Mesenteric fat pad (tissue), 1 donor: ENCODE measurements at places on chromosomes 1 and 21. TPM values are rescaled to one million over a fixed set of nuclear protein-coding genes. Genes with fewer than 3 reads are reported as not detected.

GRCh38 chr1:184051138-184051484 lies 419 bp upstream of the TSEN15 start:
- no peak for DNase-seq

Gene OR10Z1
- total RNA-seq, result not detected

DNA sequence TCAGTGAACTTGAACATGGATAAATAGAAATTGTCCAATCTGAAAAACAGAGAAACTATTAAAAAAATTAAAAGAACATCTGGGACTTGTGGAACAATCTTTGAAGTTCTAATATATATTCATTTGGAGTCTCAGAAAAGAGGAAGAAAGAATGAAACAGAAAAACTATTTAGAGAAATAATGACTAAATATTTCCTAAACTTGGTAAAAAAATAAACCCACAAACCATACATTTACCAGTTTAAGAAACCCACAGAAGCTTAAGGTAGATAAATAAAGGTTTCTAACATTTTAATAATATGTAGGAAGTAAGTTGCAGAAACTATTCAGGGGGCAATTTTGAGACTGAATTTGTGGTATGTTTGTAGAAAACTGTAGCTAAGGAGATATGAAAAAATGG lies 437.8 kb downstream of the PTBP2 start:
- no peak for DNase-seq

Gene AQP10
- total RNA-seq, result not detected

Gene DISC1
- total RNA-seq, result 13.0 TPM

Gene B3GALT5
- 0.06 TPM for total RNA-seq

- DNase-seq, result no peak
Observed at GRCh38 chr1:38686927-38687255, 172.7 kb downstream of the RRAGC start.

Gene NR5A2
- 9.6 TPM for total RNA-seq

- DNase-seq, result no peak
Observed at GRCh38 chr1:48251821-48252220, 29.3 kb downstream of the SLC5A9 start.

Gene ST6GALNAC3
- total RNA-seq, result 25.8 TPM

DNA sequence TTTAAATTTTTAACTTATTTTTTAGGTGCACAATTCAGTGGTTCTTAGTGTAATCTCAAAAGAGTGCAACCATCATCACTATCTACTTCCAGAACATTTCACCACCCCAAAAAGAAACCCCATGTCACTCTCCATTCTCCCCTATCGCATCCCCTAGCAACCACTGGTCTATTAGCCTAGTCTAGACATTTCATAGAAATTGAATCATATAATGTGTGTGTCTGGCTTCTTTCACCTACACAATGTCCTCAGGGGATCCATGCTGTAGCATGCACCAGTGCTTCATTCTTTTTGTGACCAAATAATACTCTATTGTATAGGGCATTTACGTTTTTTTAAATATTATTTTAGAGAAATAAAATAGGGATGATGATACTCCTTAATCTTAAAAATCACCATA lies 64.7 kb downstream of the JAK1 start:
- no peak for DNase-seq

DNA sequence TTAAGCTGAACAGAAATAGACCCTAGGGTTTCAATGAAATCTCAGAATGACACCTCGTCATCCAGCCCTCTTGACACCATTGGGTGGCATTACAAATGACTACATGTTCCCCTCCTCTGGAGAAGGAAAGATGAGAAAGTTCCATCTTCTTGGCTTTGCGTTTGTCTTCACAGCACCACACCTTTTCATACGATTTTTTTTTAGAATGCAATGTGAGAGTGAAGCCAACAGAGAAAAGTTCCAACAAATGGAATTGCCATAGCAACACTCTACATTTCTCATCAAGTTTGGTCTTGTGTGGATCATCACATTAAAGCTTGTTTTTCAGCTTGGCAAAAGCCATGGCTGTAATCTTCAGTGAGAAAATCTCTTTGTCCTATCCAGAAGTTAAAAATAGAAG lies 183.4 kb upstream of the SNX7 start:
- DNase-seq, result no peak

- no peak for DNase-seq
Observed at GRCh38 chr1:157944663-157945280, 48.7 kb upstream of the KIRREL1 start.

GRCh38 chr1:99469550-99469971 lies 176.4 kb upstream of the PALMD start:
- no peak for DNase-seq

- no peak for DNase-seq
Observed at GRCh38 chr21:29258626-29259338, 39.9 kb upstream of the BACH1 start.

DNA sequence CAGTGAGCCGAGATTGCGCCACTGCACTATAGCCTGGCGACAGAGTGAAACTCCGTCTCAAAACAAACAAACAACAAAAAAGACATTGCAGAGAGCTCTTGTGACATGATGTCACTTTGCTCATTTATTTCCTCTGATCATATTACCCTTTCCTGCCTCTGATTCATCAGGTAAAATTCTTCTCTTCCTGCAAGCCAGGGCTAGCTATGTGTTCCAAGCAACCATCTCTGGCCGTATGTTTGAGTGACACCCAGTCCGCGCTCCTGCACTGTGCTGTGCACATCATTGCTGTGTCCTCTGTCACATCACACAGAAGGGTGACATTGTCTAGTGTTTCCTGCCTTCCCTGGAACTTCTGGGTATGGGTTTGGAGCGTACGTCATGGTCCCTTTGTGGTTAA lies 251.3 kb downstream of the PCP4 start:
- no peak for DNase-seq

Gene ANGPTL3
- not detected for total RNA-seq

GRCh38 chr1:176897350-176898236 lies 266.9 kb downstream of the ASTN1 start:
- no peak for DNase-seq

Gene TMIGD3
- total RNA-seq, result 13.7 TPM

- DNase-seq, result no peak
Observed at GRCh38 chr1:9400425-9401079, 107.9 kb downstream of the SPSB1 start.

Gene RUNX3
- 3.4 TPM for total RNA-seq

DNA sequence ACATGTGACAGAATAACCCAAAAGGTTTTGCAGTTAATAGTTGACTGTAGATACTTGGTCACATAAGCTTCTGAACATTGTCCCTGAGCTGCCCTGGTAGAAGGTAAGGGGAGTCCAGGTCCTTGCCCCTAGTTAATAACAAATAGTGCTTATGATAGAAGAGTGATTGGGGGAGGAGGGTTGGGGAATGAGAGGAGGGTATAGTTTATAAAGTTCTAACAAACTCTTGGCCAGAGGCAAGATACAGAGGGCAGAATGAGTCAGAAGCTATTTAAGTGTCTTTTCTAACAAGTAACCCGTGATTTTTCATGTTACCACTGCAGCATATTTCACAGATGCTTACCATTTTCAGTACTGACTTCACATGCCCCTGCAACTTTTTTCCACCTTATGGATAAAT lies 26.7 kb upstream of the MYOCOS start:
- DNase-seq, result no peak

Gene CASQ2
- total RNA-seq, result 1.5 TPM

- DNase-seq, result no peak
Observed at GRCh38 chr1:66330722-66331141, 203.2 kb upstream of the SGIP1 start.

Gene GBP1
- 21.5 TPM for total RNA-seq

DNA sequence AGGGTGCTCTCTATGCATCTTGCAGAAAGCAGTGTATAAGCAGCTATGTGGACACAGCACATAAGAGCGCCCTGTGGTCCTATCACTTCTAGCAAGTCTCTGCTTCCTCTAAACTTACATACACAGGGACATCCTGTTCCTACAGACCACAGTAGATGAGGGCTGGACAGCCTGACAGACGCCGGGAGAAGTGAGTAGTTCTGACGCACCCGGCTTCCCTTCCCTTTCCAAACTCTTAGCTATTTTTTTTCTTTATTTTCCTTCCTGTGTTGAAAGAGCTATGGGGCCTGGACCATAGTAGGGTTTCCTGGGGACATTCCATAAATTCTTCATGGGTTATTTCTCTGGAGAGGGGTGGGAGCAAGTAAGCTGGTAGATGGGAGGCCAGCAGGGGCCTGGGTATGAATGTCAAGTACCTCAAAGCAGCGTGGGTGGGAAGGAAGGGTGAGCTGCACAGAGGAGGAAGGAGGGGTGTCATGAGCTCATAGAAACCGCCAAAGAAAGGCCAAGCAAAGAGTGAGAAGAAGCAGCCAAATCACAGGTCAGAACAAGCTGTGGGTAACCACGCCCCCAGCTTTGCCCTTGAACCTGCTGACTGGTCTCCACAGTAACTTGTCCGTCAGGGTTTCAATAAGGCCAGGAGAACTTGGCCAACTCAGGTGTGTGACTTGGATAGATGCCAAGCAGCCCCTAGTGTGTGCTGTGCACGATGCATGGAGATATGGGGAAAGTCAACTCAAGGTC lies 36.6 kb downstream of the PLXNA2 start:
- no peak for DNase-seq

DNA sequence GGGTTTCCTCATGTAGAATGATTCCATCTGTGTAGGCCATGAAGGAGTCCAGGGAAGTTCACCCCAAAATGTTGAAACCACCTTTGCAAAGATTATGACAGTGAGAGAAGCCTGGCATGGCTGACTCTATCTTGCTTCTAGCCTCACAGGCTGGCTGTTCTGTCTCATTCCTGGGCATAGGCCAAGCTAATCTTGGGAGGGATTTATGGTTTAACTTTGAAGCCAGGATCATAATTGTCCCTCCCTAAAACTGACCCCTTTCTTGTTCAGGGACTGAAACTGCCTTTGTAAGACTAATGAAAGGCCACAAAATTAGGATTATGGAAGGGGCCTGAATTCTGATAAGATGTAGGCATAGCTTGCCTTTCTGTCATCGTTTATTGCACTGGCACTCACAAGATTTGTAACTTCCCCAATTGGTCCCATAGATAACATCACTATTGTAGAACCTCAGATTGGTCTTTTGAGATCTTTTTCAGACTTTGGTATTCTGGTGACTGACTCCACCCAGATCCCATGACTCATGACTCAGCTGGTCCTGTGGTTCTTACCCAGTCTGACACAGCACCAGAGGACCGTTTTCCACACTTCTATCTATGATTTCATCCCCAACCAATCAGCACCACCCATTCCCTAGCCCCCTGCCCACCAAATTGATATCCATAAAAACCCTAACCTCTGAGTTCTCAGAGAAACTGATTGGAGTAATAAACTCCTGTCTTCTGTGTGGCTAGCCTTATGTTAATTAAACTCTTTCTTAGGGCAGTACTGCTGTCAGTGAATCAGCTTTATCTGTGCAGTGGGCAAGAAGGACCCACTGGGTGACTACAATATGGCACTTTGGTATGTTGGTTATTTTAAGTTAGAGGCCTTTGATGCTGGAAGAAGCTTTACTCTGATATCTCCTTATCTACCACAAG lies 13.6 kb upstream of the LAMTOR5 start:
- DNase-seq, result no peak

Gene EVA1C
- 50.3 TPM for total RNA-seq

GRCh38 chr1:224800486-224801119 lies 128.9 kb upstream of the DNAH14 start:
- no peak for DNase-seq

DNA sequence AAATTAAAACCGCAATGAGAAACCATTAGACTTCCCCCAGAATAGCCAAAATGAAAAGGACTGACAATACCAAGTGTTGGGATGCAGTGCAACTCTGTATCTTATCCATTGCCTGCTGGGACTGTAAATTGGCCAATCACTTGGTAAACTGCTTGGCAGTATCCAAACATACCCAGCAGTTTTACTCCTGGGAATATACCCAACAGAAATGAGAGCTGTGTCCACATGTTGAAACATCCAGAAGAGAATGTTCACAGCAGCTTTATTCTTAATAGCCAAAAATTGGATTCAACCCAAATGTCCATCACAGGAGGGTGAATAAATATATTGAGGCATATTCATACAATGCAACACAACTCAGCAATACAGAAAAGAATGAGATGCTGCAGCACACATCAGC lies 13.7 kb upstream of the FAM20B start:
- no peak for DNase-seq

Gene PTAFR
- total RNA-seq, result 22.8 TPM

GRCh38 chr1:153032677-153033308 lies 1.8 kb downstream of the SPRR1B start:
- no peak for DNase-seq

GRCh38 chr1:241081473-241081872 lies 275.5 kb downstream of the RGS7 start:
- DNase-seq, result no peak

DNA sequence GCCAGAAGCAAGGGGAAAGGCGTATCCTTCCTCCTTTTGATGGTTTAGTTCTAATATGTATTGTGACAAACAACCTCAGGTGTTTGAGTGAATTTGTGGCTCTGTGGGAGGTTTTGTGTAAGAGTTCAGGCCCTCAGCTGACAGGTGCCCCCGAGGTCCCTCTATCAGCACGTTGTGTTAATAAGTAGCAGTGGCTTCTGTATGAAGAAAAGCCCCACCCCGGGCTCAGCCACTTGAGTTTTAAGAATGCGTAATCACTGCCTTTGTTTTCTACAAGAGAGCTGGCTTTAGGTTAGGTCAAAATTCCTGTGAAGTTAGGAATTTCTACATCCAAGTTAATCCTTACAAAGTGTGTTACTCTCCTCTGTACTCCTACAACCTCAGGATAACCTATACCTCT lies 92.4 kb upstream of the PGBD5 start:
- no peak for DNase-seq

Gene PROK1
- 1.3 TPM for total RNA-seq

GRCh38 chr1:109933856-109934711 lies 23.4 kb downstream of the CSF1 start:
- peak; percentile 62 for DNase-seq

DNA sequence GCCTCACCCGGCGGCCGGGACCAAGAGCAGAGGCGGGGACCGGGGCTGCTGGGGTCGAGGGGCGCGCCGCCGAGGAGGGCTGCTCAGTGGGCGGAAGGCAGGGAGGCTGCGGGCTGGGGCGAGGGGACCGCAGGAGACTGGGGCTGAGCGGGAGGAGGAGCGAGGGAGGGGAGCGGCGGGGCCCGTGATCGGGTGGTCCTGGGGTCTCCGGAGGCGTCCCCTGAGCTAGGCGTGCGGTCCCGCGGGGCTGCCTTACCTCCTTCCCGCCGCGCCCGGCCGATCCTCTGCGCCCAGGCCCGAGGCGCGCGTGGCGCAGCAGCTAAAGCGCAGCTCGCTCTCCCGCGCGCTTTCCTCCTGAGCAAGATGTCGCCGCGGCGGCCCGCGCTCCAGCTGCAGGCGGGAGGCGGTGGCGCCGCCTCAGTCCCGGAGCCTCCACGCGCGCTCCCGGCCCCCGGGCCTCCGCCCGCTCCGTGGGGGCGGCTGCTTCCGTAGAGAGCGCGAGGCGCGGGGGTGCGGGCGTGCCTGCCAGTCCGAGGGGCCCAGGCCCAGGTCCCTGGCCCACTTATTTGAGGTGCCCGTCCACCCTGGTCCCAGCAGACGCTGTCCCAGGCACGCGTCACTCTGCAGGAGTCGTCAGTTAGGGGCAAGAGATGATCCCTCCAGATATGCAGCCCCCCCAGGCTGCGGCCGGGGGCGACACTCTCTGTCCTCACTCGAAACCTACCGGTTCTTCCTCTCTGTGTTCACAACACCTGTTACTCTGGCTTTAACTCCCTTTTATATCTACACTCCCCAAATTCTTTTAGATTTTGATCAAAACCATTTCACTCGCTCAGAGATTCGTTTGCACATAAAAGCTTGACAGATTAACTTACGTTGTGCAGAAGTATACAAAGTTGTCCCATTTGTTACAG lies at the start of gene CCSAP:
Gene CCSAP, minus strand, starts transcription at position 392 of the 914 bp plus-strand sequence. CDS start 582 bp downstream, outside the sequence.
- DNase-seq, result no peak

Gene FCRL4
- not detected for total RNA-seq

GRCh38 chr1:34113362-34113761 lies 51.7 kb downstream of the CSMD2 start:
- no peak for DNase-seq
